Hepatic stellate cell (primary cell): ENCODE measurements at places on chromosomes 4 and X.
A peak's percentile ranks its signal among the peaks of the same experiment; 100 is the strongest.

- no peak for DNase-seq
Measured at GRCh38 chrX:28625223-28625622, 38.0 kb downstream of the IL1RAPL1 start.

- no peak for DNase-seq
Measured at GRCh38 chr4:18816228-18816895, 794.8 kb upstream of the LCORL start.

DNA sequence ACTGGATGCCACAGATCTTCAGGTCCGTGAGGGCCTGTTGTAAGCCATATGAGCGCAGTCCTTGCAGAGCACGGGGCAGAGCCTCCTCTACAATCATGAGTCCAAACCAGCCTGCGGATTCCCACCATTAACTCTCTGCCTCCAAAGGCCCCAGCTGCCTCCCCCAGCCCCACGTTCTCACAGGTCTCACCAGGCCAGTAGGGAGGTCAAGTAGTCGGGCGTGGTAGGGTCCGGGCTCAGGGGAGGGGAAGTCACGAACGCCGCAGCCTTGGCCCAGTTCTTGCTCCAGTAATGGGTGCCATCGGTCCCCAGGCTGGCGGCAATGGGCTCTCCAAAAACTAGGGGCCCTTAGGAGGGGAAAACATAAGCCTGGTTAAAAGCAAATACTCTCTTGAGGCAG lies 53.6 kb downstream of the CRMP1 start:
- no peak for DNase-seq

DNA sequence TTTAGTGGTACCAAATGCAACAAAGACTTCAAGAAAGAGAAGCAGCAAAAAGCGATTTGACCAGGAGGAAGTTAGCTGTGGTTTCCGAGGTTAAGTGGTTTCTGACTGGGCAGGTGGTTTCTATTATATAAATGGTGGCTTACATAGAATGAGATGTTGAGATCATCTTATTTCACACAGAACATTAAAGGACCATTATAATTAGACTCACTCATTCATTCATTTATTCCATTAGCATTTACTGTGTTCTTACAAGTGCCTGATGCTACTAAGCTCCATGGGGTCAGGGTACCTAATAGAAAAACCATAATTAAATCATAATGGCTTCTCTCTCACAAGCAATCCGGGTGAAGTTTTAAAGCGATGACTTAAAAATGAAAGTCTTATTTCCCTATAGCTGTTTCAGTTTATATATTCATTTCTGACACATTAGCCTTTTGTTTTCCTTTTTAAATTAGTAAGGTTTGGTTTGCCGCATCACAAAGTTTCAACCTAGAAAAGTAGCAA lies 10.6 kb downstream of the TSPAN6 start:
- no peak for DNase-seq

DNA sequence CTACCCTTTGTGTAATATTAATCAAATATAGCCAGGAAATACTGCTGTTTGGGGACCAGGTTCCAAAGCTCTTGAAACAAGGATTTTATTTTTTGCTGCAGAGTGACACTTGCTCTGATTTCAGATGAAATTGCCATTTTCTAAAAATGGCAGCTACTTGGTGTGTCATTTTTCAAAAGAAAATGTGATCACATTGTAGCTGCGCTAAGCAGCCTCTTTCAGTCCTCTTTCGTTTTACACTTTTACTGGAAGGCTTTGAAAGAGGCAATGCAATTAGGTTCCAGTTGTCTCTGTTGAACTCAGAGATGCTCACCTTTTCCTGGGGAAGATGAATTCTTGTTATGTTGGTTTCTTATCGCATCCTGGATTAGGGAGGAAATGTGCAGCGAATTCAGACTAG lies 85.1 kb downstream of the CT47B1 start:
- DNase-seq = no peak

GRCh38 chr4:69881173-69881773 lies 21.3 kb upstream of the SULT1E1 start:
- DNase-seq = peak; percentile 17

DNA sequence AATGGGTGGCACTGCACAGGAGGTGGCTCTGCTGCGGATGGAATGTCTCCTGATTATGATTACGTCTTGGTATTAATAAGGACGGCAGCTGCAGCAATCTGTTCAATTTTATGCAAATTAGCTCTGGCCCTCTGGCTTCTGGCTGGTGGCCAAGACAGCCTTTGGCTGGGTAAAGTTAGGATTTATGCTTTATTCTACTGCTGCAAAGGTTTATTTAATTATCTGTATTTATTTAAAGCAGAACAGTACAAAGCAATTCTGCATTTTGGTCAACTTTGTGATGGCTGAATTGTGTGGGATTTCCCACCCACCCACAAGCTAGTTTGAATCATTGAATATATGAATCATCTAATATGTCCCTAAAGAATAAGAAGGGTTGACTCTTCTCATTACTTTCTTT lies 745.6 kb upstream of the FAM241A start:
- DNase-seq = no peak

DNA sequence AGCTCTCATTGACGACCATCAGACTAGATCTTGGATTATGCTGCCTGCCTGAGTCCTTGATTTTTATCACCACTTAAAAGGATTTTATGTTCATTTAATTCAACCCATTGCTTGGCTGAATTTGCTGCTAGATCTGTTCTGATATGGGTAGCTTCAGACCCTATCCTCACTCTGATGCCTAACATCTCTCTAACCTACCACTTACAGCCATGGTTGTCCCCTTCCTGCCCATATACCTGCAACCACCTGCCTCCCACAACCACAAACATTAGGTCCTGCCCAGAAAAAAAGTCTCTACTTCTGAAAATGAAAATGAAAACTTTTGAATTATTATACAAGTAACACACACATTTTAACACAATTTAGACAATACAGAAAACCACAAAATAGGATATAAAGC lies 310.8 kb downstream of the HNRNPD start:
- no peak for DNase-seq

- no peak for DNase-seq
Measured at GRCh38 chrX:46953137-46953527, 40.9 kb downstream of the JADE3 start.

GRCh38 chrX:9293903-9294302 lies 171.0 kb upstream of the TBL1X start:
- DNase-seq = no peak

DNA sequence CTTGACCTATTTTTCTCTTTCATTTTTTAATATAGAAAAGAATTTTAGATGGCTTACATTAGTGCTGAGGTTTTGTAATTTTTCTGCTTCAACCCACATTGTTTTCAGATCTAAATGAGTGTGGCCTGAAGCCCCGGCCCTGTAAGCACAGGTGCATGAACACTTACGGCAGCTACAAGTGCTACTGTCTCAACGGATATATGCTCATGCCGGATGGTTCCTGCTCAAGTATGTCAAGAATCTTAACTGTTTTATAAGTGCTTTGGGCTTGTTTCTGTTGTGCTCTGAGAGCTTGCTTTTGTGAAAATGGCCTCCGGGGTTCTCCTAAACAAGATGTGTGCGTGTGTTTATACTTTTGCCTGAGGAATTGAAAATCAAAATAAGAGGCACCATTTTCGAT lies 41.6 kb downstream of the NPNT start:
- no peak for DNase-seq

GRCh38 chr4:129532573-129532972 lies 436.6 kb downstream of the C4orf33 start:
- no peak for DNase-seq

DNA sequence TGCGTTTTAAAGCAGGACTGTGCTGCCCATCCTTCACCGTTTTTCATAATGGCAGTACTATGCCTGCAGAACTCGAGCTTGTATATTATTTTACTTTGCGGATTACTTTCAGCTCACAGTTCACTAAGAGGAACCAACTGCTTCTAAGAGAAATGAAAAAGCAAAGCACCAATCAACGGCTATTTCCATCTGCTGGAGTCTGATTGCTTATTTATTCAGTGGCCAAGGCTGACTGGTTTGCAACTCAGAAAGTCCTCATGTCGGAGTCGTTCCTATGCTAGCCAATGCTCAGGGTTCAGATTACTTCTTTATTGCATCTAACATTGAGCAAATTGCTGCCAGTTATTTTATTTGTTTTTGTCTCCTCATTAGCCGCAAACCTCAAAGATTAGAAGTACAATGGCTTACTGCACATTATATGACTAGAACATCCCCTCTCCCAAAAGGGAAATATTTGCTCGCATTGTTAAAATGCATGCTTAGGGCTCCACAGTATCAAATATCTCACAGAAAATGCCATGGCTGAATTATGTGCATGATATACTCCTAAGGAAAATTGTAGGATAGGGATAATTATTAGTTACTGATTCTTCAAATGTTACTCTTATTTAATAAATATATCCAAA lies 1628.2 kb upstream of the ADGRL3 start:
- no peak for DNase-seq

GRCh38 chr4:189845145-189845846 lies 95.4 kb upstream of the FRG1 start:
- DNase-seq = no peak

GRCh38 chrX:29640106-29640505 lies 575.3 kb upstream of the MAGEB2 start:
- no peak for DNase-seq

DNA sequence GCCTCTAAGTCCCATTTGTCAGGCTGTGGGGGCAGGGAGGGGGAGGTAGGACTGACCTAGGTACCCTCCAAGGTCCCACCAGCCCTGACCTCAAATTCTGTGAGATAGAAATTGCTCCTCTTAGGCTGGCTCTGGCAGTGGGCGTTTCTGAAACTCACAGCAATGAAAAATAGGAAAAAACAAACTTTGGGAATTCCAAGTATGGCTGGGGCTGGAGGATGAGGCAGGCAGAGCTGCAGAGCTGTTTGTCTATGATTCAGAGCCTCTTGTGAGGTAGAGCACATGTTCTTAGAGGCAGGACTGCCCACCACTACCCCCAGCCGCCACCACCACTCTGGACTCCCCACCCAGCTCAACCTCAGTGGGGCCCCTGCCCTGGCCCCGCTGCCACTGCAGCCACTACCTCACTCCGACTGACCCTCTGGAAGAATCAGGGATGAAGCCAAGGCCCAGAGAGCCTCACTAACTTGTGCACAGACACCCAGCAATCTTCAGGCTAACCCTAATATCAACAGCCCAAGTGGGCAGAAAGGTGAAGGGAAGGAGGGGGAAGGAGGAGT lies 98.2 kb downstream of the PJA1 start:
- peak; percentile 39 for DNase-seq

DNA sequence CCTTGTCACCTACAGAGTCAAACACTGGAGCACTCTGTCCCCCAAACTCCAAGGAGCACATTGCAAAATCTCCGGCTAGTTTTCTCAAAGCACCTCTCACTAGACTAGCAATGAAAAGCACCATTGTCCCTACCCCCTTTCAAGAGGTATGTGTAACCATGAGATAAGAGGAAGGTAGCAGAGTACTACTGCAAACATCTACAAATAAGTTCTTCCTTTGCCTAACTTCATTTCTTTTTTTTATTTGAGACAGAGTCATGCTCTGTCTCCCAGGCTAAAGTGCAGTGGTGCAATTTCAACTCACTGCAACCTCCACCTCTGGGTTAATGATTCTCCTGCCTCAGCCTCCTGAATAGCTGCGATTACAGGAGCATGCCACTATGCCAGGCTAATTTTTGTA lies 17.7 kb downstream of the PPP4R3C start:
- DNase-seq = no peak

DNA sequence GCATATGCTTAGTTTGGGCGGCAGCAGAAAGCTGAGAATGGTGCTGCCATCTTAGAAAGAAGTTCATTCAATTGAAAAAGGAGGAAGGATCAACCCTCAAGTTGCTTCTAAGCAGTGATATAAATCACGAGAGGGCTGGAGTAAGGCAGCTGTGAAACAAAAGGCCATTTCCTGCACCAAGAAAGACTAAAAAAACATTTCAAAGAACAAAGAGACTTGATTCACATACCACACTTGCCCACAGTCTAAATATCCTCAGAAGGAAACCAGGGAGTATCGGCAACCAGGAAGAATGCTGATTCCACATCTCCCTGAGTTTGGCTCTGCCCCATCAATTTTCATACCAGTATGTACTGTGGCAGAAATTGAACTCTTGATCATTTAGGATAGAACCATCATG lies 240.1 kb downstream of the OPHN1 start:
- no peak for DNase-seq

DNA sequence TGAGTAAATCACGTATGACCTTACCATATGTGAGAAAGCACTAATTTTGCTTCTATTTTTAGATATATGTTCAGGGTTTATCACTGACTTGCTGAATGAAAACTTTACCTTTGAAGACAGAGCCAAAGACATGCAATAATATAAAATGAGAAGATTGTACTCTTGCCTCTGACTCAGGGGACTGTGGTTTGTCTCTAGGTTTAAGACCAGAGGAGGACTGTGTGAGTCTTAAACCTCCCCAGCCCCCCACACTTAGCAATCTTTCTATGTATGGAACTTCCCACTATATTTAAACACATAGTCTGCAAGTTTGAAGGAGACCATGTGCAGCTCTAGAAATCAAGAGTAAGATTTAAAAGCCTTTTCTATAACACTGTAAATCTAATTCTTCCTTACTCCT lies 368.7 kb upstream of the FAM241A start:
- DNase-seq = no peak

- no peak for DNase-seq
Measured at GRCh38 chr4:21413807-21414370, 534.7 kb downstream of the KCNIP4 start.

DNA sequence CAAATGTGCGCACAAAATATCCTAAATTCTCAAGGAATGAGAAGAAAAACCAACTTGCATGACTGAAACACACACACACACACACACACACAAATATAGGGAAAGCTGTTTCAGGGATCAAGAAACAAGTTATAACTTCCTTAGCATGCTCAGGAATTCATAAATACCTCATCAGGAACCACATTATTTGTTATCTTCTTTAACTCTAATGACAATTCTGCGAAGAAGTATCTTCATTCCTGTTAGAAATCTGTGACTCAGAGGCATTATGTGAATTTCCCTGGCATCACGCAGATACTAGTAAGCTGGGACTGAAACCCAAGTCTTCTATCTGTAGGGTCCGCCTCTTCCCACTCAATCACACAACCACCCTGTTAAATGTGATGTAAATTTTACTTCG lies 30.3 kb downstream of the TMPRSS11A start:
- no peak for DNase-seq

- DNase-seq = no peak
Measured at GRCh38 chr4:748461-748860, 42.8 kb downstream of the PCGF3 start.

- no peak for DNase-seq
Measured at GRCh38 chr4:21181716-21182115, 481.5 kb downstream of the PACRGL start.
